ENCODE measurements at places on chromosomes 5 and 9.

DNA sequence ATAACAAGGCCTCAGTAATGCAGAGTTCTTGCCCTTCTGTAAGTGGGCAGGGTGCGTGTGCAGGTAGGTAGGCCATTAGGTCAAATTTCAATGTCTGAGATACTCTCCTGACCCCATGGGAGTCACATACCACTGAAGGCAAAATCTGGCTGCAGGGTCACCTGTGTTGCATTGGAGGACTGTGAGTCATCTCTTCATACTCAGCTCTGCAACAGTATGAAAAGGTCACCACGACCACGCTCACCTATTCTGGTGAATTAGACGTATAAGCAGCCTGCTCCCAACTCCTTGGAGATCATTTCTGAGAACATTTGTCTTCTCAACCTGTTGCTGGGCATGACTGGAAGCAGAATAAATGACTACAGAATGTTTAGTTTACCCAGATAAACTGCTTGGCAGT is 599.8 kb downstream of the PDE4D start:
- H3K27me3 ChIP-seq = no peaks in the 10 kb centered on the region
- H3K36me3 ChIP-seq = no peaks in the 10 kb centered on the region
- H3K4me1 ChIP-seq = no peaks in the 10 kb centered on the region
- no peak overlapping the region for H3K27ac ChIP-seq
- DNase-seq = no peak
- no peak overlapping the region for H3K4me3 ChIP-seq

- H3K27me3 ChIP-seq = no peaks in the 10 kb centered on the region
- peaks cover 10% of the 10 kb centered on the region for H3K4me1 ChIP-seq
- no peaks in the 10 kb centered on the region for H3K36me3 ChIP-seq
- DNase-seq = peak; percentile 89
- H3K4me3 ChIP-seq = no peak overlapping the region
- no peak overlapping the region for H3K27ac ChIP-seq
These were observed 94.1 kb downstream of the APBA1 start for GRCh38 chr9:69578026-69578425.

GRCh38 chr9:70601000-70601951 is 186.8 kb upstream of the KLF9 start:
- peak overlapping the region; percentile 79 for H3K27ac ChIP-seq
- DNase-seq = peak; percentile 90
- no peak overlapping the region for H3K4me3 ChIP-seq
- H3K36me3 ChIP-seq = no peaks in the 10 kb centered on the region
- peaks cover 22% of the 10 kb centered on the region for H3K4me1 ChIP-seq

DNA sequence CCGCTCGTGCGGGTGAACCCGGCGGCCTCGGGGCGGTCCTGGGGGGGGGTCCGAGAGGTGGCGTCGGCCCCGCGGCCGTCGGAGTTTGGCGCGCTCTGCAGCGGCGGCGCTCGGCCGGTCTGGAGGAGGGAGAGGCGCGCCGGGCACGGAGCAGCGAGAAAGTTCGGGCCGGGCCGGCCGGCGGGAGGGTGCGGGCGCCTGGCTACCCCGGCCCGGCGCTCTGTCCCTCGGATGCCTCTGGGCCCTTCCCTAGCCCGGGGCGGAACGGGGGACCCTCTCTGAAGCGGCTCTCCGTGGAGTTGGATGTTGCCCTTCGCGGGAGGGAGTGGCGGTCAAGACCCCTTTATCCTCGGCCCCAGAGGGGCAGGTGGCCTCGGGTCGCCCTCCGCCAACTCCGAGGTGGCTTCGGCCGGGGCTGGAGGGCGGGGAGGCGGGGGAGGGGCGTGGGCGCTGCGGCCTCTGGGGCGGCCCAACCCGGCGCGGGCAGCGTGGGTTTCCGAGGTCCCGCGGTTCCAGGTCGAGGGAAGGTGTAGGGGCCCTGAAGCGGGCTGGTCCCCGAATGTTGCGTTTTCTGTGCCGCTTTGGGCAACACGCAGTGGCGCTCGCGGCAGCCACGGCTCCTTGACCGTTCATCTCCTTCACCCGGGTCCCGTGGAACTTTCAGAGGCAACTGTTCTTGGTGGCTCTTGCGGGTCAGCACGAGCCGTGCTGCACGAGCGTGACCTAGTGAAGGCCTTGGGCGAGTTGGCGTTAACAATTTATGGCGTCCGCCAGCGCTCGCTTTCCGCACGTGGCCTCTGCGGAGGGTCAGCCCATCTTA is 290.5 kb downstream of the DOCK8 start:
- H3K36me3 ChIP-seq = no peaks in the 10 kb centered on the region
- peak overlapping the region; percentile 54 for H3K4me3 ChIP-seq
- H3K27ac ChIP-seq = peak overlapping the region; percentile 62
- peaks cover 15% of the 10 kb centered on the region for H3K4me1 ChIP-seq
- H3K27me3 ChIP-seq = peaks cover 17% of the 10 kb centered on the region
- DNase-seq = peak; percentile 32

DNA sequence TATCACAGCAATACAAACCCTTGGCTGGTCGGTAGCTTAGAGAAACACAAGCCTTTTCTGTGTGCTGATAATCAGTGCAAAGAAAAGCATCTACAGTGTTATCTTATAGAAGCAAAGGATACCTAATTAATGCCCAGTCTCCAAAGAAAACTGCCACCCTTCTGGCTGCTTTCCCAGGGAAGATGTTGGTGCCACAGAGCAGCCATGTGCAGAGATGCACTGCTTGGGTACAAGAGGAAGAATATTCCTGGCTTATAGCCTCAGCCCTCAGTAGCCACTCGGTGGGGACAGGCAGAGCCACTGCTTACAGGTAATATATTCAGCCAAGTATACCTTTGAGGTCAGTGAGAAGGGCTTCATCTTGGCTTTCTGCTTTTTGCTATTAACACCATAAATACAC is 185.3 kb downstream of the PCSK1 start:
- H3K27ac ChIP-seq = no peak overlapping the region
- no peak for DNase-seq
- no peaks in the 10 kb centered on the region for H3K27me3 ChIP-seq
- H3K4me3 ChIP-seq = no peak overlapping the region
- peaks cover 6% of the 10 kb centered on the region for H3K4me1 ChIP-seq

- no peak overlapping the region for H3K27ac ChIP-seq
- no peak for DNase-seq
- no peak overlapping the region for H3K4me3 ChIP-seq
These were observed 8.2 kb downstream of the SPATA31E1 start for GRCh38 chr9:87890837-87891236.

DNA sequence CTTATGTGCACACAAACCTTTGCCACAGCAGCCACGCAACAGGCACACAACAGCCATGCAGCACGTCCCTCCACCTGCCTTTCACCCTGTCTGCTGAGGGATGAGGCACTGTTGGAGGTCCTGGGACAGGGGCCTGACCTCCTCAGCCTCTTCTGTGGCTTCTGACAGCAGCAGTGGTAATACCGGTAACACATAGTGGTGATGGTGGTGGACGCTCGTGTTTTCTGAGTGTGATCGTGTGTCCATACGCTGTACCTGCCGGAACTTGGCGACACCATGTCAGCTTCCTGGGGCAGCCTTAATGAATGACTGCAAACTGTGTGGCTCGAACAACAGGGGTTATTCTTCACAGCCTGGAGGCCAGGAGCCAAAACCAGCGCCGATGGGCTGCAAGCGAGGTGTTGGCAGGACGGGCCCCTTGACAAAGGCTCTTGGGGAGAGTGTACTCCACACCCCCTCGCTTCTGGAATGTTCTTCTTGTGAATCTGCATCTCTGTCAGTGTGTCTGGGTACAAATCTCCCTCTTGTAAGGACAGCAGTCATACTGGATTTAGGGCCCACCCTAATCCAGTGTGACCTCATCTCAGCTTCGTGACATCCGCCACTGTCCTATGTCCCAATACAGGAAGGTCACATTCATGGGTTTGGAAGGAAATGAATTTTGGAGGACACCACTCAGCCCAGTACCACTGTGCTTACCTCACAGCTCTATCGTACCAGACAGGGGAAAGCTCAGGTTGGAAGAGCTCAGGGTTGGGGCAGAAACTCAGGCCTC is 55.3 kb upstream of the EXOC3 start:
- H3K27ac ChIP-seq = no peak overlapping the region
- H3K4me1 ChIP-seq = peaks cover 5% of the 10 kb centered on the region
- H3K27me3 ChIP-seq = peaks cover 2% of the 10 kb centered on the region
- H3K36me3 ChIP-seq = no peaks in the 10 kb centered on the region
- no peak for DNase-seq

Data from muscle of leg (tissue), 16 donors.